Panc1 (cell line): ENCODE measurements at places on chromosomes 3 and 15.

GRCh38 chr3:111737047-111737705 lies 121.9 kb upstream of the PHLDB2 start:
- no peak for DNase-seq

- no peak for DNase-seq
Measured at GRCh38 chr3:37668818-37669610, 192.7 kb upstream of the CTDSPL start.

GRCh38 chr3:61625429-61625828 lies 64.1 kb downstream of the PTPRG start:
- no peak for DNase-seq

DNA sequence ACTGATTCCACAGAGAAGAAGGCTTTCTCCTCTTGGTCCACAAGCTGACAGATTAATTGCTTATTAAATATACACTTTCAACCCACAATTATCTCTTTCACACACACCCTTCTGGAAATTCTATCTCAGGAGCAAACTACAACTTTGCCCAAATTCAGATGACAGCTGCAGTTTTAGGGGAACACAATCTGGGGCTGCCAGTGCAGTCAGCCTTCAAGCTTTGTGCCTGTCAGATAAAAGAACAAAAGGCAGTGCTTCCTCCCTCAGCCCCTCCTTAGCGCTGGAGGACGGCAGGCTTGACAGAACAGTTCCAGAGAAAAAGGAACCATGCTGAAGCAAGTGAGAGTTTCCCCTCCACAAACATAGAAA lies 99.6 kb downstream of the TMCC1 start:
- no peak for DNase-seq

DNA sequence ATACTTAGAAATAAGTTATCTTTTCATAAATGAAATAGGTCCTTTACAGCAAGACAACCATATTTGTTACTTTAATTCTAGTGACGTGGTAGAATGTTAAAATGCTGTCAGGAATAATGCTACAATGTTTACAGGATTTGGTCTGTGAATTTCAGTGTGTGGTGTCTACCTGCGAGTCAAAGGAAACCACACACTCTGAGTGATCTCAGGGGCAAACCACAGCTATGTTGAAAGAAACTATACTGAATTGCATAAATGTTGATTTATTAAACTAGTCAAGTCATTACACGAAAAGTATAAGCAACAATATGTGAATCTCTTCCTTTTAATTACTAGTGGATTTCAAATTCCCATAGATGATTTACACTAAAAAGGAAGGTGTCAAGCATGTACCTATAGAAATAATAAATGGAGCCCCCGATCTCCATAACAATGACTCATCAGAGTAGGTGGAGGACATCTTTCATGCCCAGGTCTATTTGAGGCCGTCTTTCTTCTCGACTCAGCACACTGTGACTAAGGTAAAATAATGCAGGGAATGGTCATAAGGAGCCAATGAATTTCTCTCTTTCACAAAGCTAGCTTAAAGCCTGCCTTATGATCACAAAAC lies 463.0 kb downstream of the ERC2 start:
- no peak for DNase-seq

DNA sequence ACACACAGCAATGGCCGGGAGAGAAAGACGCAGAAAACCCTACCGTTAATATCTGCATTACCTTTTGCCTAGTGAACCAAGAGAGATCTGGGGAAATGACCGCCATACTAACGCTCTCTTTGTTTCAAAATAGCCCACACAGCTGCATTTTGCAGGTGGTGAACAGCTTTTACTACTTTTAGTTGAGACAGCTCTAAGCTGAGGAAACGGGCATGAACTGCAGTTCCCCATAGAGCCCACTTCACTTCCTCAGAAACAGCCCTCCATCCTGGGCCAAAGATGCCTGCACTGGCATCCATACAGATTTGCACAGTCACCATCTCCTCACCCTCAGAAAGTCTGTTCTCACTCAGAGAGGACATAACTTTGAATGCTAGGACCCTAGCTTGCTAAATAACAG lies 45.0 kb downstream of the ZNF860 start:
- no peak for DNase-seq

- no peak for DNase-seq
Measured at GRCh38 chr3:79367803-79368202, 400.0 kb downstream of the ROBO1 start.

DNA sequence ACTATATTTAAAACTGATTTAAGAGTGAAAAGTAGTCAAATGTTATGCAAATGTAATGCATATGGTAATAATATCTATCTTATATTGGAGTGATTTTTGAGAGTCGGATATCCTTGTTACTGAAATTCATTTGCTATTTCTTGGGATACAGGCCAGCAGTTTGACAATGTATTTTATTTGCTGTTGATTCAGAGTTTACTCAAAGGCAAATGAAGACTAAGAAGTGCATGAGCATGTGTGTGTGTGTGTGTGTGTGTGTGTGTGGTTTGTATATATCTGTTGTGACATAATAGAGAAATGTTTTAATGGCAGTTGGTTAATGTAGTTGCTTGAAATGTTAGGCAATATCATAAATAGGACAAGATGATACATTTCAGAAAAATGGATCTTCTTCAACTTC lies 39.0 kb downstream of the UNC13C start:
- DNase-seq: no peak

DNA sequence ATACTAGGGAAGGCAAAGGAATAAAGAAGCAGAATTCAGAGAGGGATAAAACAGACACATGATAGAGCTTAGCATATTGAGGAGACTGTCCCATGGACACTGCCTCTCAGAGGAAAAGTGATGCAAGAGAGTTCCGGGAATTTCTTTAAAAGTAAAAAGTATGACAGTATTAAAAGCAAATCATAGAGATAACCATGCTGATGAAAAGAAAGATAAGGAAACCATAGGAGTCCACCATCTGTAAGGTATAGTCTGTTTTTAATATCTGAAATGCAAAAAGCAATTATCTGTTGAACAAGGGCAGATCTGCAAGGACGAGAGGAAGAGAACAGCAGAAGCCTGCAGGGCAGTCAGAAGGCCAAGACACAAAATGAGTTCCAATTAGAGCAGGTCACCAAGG lies 495.9 kb upstream of the GOLIM4 start:
- no peak for DNase-seq

DNA sequence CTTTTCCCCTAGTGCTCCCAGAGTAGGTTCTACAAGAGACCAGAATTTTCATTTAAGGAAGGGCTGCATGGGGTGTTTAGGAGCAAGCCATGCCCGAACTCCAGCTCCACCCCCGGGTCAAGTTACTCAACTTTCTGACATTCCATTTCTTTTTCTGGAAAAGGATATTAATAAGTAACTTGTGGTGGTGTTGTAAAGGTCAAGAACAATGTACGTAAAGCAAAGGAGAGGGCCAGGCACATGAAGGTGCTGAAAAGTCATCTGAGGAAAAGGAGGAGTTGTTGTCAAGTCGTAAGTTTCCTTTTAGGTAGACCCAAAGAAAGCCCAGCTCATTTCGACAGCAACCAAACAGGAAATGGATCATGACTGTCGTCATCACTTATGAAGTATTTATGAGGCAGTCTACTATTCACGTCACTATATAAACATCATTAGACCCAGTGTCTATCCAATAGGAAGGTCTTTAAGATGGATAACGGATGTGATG lies 319.6 kb upstream of the IL12A start:
- DNase-seq: no peak

DNA sequence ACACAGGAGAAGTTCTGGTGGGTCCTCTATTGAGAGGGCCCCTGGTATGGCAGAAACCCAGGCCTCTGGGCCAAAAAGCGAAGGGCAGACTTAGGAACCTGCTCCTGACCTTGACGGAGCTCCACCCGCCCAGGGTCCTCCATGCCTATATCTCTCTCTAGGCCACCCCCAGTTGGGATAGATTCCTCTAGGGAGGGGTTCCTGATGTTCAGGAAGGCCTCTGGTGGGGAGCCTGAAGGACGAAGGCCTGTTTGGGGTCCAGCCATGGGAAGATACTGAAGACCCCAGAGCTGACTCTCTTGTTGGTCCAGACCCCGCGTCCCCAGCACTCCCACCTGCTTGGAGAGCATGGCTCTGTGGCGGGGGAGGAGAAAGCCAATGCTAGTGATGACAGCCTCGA lies 104.2 kb downstream of the CORO2B start:
- DNase-seq: no peak

GRCh38 chr15:58190419-58190818 lies 52.2 kb downstream of the AQP9 start:
- no peak for DNase-seq

- no peak for DNase-seq
Measured at GRCh38 chr15:50168783-50169411, 13.1 kb upstream of the SLC27A2 start.

- DNase-seq: no peak
Measured at GRCh38 chr15:88586401-88587162, 34.6 kb upstream of the AEN start.

GRCh38 chr3:193354423-193354822 lies 24.1 kb downstream of the ATP13A5 start:
- DNase-seq: no peak

GRCh38 chr3:69321301-69322157 lies 64.4 kb downstream of the FRMD4B start:
- no peak for DNase-seq

DNA sequence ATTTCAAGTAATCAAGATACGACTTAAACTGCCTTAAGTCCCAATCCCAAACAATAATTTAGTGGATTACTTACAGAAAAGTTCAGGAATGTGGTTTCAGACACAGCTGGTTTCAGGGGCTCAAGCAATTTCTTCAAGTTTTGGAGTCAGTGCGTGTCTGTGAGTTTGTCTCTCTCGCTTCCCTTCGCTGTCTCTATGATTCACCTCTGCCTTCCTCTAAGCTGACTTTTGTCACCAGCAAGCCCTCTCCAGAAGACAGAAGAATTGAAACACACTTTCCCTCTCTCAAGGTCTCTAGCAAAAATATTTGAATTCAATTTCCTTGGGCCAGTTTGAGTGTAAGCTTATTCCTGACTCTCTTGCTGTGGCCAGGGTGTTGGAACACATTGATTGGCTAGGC lies 392.4 kb downstream of the EDEM1 start:
- DNase-seq: no peak

DNA sequence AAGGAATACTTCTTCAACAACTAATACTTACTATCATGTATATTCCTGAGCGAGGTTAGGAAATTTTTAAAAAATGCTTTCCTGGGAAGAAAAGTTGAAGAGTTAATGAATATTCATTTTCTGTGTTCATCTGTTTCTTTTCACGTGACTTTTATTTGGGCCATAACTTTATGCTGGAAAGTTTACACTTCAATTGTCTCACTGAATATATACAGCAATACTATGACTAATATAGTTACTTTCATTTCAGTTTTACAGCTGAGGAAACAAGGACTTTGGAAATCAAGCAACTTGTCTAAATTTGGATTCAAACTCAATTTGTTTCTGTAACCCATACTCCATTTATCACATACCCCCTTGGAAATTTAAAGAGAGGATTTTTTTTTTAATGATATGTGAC lies 894.2 kb downstream of the ROBO1 start:
- DNase-seq: no peak

GRCh38 chr15:90291679-90292356 lies 26.3 kb downstream of the NGRN start:
- DNase-seq: no peak

DNA sequence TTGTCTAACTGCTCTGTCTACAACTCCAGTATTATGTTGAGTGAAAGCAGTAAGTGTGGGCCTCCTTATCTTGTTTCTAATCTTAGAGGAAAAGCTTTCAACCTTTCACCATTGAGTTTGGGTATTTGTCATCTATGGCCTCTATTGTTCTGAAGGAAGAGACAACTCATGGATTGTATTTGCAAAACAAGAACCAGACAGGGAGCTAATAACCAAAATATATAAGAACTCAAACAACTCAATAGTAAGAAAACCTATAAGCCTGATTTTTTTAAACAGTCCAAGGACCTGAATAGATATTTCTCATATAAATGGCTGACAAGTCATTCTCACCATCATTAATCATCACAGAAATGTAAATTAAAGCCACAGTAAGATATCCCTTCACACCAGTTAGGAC lies 113.0 kb downstream of the TAFA4 start:
- DNase-seq: no peak

DNA sequence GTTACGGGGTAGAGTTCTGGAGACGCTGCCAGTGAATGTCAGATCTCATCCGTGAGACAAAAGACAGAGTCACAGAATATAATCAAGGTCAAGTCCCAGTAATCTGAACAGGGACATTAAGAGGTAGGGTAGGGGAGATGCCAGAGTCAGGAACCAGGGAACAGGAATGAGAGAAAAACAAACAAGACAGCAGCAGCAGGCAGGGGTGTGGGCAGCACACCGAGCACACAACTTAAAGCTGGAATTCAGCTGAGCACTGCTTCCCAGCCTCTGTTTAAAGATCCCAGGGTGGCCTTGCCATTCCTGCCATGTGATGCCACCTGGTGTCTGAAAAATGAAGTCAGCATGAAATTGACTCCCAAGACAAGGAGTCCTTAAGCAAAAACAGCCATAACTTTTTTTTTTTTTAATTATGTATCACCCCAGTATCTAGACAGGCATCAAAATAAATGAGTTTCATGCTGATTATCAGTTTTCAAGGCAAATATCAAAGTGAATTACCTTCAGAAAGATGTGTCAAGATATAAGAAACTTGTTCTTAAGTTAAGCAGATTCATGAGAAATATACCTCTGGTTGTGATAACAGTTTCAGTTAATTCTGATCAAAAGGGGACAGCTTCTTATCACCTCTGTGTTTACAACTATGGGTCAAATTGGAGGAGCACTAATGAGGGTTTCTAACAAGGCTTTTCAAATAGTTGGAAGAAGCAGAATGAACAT lies 203.7 kb downstream of the SLC9A9 start:
- DNase-seq: peak; percentile 33

DNA sequence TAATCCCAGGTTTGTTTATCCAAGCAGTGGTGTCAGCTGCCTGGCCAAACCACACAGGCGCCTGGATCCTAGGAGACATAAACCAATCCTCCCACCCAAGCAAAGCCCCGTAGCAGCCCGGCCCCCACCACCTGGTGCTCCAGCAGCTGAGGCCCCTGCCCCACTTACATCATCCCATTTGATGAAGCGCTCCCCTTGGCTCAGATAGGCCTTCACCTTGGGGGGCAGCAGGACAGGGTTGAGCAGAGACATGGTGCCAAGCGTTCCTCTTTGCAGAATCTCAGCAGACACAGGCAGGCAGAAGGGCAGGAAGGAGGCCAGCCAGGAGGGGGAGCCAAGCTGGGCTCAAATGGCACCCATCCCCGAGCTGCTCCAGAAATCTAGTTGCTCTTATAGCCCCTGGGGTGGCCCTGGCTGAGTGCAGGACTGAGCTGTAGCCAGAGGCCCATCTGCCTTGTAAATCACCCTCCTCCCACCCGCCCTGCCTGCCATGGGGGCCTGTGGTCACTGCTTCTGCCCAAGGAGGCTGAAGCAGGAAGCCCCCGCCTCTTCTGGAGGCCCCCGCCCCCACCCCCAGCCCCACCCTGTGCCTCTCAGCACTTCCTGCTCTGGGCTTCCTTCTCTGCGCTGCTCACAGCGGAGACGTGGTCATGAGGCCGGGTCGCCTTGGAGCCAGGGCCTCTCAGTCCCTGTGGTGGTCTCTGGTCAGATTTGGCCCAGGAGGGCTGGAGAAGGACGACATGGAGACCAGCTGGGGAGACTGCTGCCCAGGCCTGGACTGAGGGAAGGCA lies at the start of gene PLCB2:
Gene PLCB2 (minus strand): TSS at position 515 of the 791 bp plus-strand sequence. CDS start 263 bp downstream, at position 252.
- DNase-seq: no peak
